GM03348 (cell line): ENCODE measurements at places on chromosomes 1 and 21.
A peak's percentile ranks its signal among the peaks of the same experiment; 100 is the strongest.

DNA sequence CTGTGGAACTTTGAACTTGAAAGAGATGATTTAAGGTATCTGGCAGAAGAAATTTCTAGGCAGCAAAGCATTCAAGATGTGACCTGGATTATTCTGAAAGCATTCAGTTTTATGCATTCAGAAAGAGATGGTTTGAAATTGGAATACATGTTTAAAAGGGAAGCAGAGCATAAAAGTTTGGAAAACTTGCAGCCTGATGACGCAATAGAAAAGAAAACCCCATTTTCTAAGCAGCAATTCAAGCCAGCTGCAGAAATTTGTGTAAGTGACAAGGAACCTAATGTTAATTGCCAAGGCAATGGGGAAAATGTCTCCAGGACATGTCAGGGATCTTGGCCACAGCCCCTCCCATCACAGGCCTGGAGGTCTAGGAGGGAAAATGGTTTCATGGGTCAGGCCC lies 354.0 kb downstream of the ZNF326 start:
- no peak for DNase-seq

GRCh38 chr1:39625009-39625408 lies 14.4 kb downstream of the HEYL start:
- no peak for DNase-seq

- DNase-seq: no peak
These were observed 11.3 kb downstream of the THEM4 start for GRCh38 chr1:151897991-151898431.

GRCh38 chr1:167538657-167539056 lies 14.9 kb downstream of the CREG1 start:
- DNase-seq: no peak

DNA sequence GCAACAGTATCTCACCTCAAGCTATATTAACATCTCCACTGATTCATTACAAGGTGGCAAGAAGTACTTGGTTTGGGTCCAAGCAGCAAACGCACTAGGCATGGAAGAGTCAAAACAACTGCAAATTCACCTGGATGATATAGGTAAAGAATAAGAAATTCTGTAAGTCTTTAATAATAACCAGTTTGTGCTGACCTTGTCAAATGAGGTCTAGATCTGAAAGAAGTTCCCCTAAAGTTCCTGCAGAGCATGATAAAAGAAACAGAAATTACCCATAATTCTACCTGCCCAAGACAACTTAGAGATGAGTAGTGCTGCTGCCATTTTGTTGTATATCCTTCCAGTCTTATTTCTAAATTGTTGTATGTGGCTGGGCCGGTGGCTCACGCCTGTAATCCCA lies 34.5 kb downstream of the IL23R start:
- no peak for DNase-seq

- DNase-seq: no peak
These were observed 16.4 kb downstream of the KCNA10 start for GRCh38 chr1:110502402-110503151.

- no peak for DNase-seq
These were observed 7.8 kb downstream of the DMRTA2 start for GRCh38 chr1:50415235-50416149.

DNA sequence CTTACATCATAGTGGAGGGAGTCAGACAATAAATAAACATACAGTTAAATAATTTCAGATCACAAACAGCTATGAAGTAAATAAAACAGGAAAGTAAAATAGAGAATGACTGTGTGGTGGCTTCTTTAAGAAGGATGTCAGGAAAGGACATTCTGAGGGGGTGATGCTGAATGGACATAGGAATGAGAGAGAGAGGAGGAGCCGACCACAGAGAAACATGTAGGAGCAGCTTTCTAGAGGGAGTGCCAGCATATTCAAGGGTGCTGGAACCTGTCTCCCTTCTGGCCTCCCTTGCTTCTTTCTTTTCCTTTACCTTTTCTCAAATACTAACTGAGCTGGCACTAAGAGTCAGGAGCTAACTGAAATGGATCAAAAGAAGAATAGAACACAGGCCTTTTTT lies 20.5 kb upstream of the BCL10 start:
- DNase-seq: peak; percentile 50

- DNase-seq: peak; percentile 22
These were observed 16.4 kb upstream of the KCNK1 start for GRCh38 chr1:233597489-233597901.

DNA sequence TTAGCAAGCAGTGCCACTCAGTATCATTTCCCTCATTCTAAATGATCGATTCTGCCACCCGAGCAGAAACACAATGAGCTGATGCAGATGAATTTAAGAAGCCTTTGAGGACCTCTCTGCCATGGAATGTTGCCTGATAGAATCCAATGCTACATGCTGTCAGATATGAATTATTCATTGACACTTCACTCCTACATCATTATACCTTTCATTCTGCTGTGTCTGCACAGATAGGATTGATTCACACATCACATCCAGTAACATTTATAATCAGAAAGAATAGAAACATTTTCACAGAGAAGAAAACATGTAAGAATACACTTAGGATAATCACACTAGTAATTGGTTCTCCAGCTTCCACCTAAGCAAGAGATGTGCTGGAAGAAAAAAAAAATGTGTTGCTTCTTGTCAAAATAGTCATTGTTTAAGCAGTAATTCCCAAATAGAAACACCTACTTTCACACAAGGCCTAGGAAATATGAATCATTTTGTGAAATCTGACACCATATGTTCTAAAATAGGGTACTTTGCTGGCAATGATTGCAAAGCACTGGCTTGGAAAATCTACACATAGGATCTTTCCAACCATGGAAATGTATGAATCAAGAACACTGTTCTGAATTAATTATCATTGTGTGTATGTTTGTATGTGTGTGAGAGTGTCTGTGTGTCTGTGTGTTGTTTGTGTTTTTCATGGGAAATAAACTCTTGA lies 110.1 kb downstream of the GRIK1 start:
- DNase-seq: no peak

DNA sequence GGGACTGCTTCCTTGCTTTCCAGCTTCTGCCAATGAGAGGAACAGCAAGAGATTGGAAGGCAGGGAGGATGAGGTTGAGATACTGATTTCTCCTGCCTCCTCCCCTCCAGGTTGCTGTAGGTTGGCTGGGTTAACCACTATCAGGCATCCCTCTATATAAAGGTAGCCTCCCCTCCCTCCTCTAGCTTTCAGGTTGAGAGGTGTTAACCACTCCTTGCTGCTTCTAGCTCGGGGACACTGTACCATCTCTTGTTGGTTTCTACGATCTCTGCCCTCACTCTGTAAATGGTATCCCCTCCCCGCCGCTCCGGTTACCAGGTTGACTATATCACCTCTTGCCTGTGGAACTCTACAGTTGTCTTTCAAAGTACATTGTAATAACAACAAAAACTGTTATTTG lies 16.7 kb downstream of the LPAR3 start:
- no peak for DNase-seq

GRCh38 chr21:34808569-34809204 lies 139.9 kb downstream of the CLIC6 start:
- DNase-seq: peak; percentile 59
